ENCODE measurements at places on chromosomes 5 and 9.

- DNase-seq = no peak
These were observed 26.7 kb downstream of the NCBP1 start for GRCh38 chr9:97660340-97660739.

- DNase-seq = no peak
These were observed 148.4 kb upstream of the MAP3K1 start for GRCh38 chr5:56666901-56667300.

DNA sequence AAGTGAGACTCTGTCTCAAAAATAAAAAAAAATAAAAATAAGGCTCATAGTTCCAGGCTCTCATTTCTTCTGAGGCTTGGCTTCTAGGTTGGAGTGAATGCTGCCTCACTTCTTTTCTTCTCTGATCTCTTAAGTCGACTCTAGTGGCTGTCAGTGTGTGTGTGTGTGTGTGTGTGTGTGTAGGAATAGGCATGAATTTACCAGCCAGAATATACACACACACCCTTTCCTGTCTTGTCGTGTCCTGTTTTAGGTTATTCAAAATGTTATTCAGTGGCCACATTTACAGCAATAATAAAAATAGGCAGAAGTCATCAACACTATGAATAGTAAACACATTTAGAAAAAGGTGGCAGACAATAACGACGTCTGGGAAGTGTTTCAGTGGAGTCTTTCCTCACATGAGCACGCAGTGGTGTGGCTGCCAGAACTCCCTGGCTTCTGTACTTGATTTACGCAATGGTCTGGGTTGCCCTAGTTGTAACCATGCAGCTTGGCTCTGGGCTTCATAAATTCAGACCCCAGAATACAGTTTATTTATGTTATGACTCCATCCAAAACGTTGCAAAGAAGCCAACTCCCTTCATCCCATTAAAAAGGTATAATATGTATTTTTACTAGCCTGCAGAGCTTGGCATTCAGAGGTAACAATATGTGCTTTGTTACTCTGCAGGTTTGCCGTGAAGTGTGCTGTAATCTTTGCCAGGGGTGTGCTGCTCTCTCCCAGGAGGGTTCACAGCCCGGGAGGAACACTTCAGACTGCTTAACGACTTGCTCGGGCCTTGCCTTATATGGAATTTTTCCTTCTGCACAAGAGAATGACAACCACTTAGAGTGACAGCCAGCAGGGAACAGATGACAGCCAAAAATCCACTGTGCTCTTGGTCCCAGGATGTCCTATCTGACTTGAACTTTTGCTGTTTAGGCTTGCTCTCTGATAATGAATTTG lies 34.4 kb upstream of the PALM2AKAP2 start:
- no peak for DNase-seq

- no peak for DNase-seq
These were observed 101.4 kb upstream of the SLC1A3 start for GRCh38 chr5:36505021-36505420.

- no peak for DNase-seq
These were observed 33.5 kb upstream of the SNAPC3 start for GRCh38 chr9:15389173-15389572.

DNA sequence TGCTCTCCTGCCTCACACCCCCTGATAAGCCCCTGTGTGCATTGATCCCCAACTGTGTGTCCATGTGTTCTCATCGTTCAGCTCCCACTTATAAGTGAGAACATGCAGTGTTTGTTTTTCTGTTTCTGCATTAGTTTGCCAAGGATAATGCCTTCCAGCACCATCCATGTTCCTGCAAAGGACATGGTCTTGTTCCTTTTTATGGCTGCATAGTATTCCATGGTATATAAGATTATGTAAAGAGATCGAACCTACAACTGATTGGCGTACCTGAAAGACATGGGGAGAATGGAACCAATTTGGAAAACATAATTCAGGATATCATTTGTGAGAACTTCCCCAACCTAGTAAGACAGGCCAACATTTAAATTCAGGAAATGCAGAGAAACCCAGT lies 32.4 kb downstream of the ANKRD33B start:
- DNase-seq = no peak

DNA sequence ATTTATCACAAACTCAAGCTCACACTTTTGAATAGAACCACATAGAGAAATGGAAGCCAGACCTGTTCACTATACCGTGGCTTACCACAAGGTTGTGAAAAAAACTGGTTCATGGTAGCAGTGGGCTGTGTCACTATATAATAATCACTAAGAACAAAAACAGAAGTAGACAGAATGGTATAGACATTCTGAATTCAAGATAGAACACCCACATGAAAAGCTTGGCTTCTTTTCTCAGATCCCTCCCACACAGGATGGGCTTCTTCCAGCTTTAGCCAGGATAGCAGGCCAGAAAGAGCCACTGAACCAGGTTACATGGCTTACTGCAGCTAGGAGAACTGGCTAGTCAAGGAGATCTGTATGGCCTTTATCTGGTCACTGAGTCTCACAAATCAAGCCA lies 6.1 kb upstream of the NRG2 start:
- no peak for DNase-seq

GRCh38 chr9:123678038-123678877 lies 251.7 kb downstream of the DENND1A start:
- DNase-seq = no peak

- no peak for DNase-seq
These were observed 18.8 kb upstream of the KCNIP1 start for GRCh38 chr5:170484847-170485615.

- no peak for DNase-seq
These were observed 330.6 kb downstream of the CHSY3 start for GRCh38 chr5:130234816-130235215.

- no peak for DNase-seq
These were observed 477.0 kb downstream of the CCDC171 start for GRCh38 chr9:16029796-16030363.

DNA sequence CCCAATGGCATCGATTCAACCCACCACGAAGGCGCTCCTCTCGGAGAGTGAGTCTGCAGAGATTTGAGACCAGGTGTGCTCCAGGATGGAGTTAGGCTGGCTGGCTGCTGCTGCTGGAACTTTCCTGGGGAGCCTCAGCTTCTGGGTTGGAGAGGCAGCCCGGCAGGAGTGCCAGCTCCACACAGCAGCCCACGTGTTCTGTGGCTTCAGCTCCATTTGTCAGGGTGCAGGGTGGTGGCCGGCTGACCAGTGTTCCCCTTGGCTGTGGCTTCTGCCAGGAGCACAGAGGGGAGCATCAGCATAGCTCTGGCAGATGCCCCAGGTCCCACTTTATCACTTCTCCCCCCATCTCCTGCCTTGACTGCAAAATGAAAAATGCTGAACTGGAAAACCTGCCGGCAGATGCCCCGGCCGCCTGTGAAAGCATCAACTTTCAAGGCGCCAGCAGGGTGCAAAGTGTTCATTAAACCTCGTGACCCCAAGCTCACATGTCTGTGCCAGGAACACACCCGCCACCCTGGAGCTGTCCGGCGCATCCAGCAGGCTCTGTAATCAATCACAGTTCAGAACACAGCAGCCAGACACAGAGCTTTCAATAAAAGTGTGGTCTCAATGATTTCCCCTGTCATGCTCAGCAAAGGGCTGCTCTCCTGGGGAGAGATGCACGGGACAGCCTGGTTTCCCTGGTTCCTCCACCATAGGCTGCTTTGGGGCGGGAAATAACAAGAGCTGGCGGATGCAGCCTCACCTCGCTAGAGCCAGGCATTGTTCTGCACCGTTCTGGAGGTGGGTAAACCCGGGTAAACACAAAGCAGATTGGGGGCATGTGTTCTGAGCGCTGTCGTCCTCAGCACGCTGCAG lies 53.2 kb downstream of the TRIP13 start:
- no peak for DNase-seq

- DNase-seq = no peak
These were observed 19.9 kb downstream of the GPX3 start for GRCh38 chr5:151040211-151040747.

DNA sequence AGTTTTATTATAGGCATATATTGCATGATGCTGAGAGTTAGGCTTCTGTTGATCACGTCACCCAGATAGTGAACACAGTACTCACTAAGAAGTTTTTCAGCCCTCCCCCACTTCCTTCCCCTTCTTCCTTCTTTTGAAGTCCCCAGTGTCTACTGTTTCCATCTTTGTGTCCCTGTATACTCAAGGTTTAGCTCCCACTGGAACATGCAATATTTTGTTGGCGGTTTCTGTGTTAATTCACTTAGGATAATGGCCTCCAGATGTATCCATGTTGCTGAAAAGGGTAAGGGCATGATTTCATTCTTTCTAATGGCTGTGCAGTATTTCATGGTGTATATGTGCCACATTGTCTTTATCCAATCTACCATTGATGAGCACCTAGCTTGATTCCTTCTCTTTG lies 764.3 kb downstream of the MTRR start:
- DNase-seq = no peak

GRCh38 chr5:2320611-2321010 lies 430.9 kb downstream of the IRX2 start:
- no peak for DNase-seq

DNA sequence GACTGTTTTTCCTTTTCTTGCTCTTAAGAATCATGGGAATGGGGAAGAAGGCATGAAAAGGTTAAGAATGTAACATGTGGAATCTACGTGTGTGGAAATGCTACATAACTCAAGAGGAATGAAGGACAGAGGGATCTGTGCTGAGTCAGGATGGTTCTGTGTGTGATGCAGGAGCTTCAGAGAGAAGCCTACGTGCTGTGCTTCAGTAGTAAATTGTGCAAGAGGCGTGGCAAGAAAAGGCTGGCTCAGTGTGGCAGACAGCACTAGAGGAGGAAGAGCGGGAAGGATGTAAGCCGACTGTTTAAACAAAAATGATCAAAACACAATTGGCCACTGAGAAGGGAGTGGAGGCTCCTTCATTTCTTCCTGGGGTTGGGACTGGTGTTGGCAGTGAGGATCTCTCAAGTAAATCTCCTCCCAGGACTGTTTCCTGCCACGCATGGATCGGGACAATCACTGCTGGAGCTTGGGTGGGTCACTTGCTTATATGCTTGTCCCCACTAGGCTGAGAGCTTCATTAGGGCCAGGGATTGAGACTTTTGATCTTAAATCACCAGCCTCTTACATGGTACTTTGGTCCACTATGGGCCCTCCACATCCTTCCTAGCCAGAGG lies 59.4 kb upstream of the BASP1 start:
- no peak for DNase-seq

DNA sequence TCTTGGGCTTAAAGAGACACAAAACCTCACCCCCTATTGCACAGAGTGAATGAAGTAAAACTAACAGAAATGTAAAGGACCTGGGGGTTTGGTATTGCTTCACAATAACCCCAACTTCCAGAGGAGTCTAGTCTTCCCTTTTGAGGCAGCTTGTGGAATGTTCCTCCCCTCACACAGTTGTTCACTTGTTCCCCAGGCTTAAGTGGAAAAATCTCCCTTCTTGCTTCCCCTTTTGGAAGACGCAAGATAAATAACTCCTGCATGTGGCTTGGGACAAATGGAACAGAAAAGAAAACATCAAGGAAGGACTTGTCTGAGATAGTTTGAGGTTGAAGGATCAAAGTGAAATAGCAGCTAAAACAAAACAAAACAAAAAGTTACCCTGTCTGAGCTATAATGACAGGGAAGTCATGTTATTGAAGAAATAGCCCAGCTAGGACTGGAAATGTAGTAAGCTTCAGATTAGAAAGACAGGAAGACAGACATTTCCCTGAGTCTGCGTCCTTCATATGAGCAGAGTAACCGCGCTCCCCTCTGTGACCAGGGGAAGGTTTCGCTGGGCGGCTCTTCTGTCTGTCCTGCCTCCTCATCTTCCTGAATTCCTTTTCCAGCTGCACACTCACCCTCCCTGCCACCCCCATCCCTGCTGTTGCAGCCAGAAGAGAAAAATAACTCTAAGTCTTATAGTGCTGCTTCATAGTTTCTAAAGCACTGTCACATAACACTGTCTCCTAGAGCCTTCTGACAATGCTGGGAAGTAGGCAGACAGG lies 8.8 kb downstream of the SPARC start:
- DNase-seq = no peak

- no peak for DNase-seq
These were observed 102.4 kb upstream of the SMC2 start for GRCh38 chr9:103991698-103992097.

GRCh38 chr9:126057121-126057825 lies 269.4 kb upstream of the MVB12B start:
- DNase-seq = no peak

All from stimulated activated CD4-positive, alpha-beta T cell treated with anti-CD3 and anti-CD28 coated beads, Interleukin-2, amount 100 ng/mL, for 48 hours (primary cell).